ENCODE measurements at places on chromosomes 4 and X.

DNA sequence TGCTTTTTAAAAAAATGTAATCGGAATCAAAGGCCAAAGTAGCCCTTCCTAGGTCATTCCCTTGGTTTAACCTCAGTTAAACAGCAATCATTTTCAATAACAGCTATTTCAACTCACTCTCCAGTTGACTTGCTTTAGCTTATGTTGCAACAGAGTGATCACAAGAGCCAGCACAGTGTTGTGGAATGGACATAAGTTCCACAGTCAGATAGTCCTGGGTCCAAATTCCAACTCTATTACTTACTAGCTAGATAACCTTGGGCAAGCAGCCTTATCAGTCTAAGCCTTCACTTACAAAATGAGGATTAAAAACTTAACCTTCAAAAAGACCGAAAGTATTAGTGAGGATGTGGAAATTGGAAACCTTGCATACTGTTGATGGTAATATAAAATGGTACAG is 9.2 kb upstream of the GPC3 start:
- DNase-seq: no peak

GRCh38 chr4:101724093-101724492 is 66.4 kb upstream of the BANK1 start:
- peak; percentile 6 for DNase-seq

DNA sequence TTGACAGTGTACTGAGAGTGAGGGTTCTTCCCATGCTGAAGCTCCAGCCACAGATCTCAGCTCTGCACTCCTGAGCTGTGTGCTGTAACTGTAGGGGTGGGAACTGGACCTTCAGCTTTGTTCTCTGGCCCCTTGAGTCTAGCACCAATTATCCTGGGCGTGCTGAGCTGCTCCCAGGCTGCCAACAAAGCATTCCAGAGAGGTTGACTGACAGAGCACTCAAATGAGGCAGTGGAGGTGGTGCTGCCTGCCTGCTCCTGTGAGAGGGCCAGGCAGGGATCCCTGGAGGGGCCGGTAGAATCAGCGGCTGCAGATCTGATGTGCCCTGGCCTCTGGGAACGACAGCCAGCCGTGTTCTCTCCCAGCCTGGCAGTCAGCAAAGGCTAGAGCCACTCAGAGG is 375.7 kb upstream of the AADAT start:
- DNase-seq: peak; percentile 2

GRCh38 chrX:151776936-151777335 is 42.4 kb downstream of the CNGA2 start:
- no peak for DNase-seq

- DNase-seq: no peak
Observed at GRCh38 chr4:82097504-82097903, 276.3 kb downstream of the HNRNPD start.
